ENCODE measurements at places on chromosomes 11 and 22.

DNA sequence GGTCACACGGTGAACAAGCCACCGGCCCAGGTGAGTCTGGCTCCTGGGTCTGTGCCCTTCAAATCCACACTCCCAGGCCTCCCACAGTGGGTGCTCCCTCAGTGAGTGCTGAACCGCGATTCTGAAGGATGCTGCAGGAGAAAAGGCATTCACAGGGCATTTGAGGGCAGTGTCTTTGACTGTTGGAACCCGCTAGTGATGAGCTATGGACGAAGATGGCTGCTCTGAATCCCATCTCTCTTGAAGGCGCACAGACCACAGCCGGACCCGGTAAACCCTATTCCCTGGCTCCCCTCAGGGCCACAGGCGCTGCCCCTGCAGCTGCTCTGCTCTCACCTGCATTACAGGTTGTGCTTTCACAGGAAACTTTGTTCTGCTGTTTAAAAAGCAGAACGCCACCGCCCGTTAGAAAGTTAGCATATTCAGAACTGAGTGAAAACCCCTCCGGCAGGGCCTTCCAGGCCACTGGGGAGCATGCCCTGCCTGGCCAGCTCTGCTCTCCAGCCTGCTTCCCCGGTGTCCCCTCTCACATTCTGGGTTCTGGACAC is 3.2 kb downstream of the LRRC32 start:
- H3K27me3 ChIP-seq = peaks cover 10% of the 10 kb centered on the region
- H3K36me3 ChIP-seq = no peaks in the 10 kb centered on the region
- DNase-seq = peak; percentile 38
- no peak overlapping the region for H3K4me3 ChIP-seq
- H3K4me1 ChIP-seq = peaks cover 35% of the 10 kb centered on the region

GRCh38 chr11:116640641-116641402 is 132.0 kb downstream of the BUD13 start:
- peaks cover 12% of the 10 kb centered on the region for H3K27me3 ChIP-seq
- no peaks in the 10 kb centered on the region for H3K4me1 ChIP-seq
- DNase-seq = no peak
- no peak overlapping the region for H3K27ac ChIP-seq

GRCh38 chr11:8028766-8029165 is 41.6 kb downstream of the EIF3F start:
- no peaks in the 10 kb centered on the region for H3K36me3 ChIP-seq
- H3K27me3 ChIP-seq = peaks cover 25% of the 10 kb centered on the region
- peaks cover 4% of the 10 kb centered on the region for H3K4me1 ChIP-seq
- H3K27ac ChIP-seq = no peak overlapping the region

DNA sequence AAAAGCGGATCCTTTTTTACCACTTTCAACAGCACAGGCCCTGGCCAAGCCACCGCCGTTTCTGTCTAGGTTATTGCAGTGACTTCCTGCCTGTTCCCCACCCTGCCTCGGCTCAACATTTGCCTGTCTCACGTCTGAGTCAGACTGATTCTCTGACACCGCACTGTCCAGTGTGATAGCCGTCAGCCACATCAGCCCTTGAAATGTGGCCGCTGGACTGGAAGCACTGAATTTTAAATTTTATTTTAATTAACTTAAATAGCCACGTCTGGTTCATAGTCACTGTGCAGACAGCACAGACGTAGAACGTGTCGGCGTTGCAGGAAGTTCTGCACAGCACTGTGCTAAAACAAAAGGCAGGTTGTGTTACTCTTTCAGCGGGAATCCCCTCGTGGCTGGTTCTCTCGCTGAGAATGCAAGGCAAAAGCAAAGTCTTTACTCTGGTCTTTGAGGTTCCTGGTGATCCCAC is 56.3 kb upstream of the ADSL start:
- H3K36me3 ChIP-seq = peaks cover 33% of the 10 kb centered on the region
- DNase-seq = peak; percentile 69
- H3K4me1 ChIP-seq = peaks cover 62% of the 10 kb centered on the region
- peak overlapping the region; percentile 97 for H3K27ac ChIP-seq

- no peak overlapping the region for H3K4me3 ChIP-seq
- H3K4me1 ChIP-seq = peaks cover 2% of the 10 kb centered on the region
- no peak overlapping the region for H3K27ac ChIP-seq
- peaks cover 7% of the 10 kb centered on the region for H3K27me3 ChIP-seq
- no peak for DNase-seq
Measured at GRCh38 chr22:24695060-24695459, 79.5 kb downstream of the PIWIL3 start.

DNA sequence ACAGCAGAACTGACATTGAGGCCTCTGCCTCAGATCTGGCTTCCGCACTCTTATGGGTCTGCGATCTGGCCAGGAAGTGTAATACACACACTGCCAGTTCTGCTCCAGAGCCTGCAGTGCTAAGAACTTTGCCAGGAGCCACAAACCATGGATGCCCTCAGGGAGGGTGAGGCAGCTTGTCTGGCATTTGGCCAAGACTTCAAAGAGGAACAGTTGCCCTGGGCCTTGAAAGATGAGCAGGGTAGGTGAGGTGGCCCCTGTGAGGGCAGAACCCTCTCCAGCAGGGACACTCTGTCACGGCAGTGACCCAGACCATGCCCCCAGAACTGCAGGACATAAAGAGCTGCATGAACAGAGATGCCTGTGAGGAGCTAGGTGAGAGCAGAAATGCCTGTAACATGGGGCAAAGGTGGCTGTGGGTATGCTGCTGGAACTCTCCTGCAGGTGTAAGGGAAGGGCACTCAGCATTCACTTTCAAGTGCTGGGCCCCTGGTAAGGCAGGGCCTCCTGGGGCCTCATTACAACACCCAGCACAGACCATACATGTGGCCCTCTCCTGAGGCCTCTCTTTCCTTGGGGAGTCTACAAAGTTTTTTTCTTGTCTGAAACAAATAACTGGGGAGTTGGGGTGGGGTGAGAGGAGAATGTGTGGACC is 47.3 kb downstream of the NEU3 start:
- H3K27ac ChIP-seq = no peak overlapping the region
- peaks cover 7% of the 10 kb centered on the region for H3K36me3 ChIP-seq
- no peaks in the 10 kb centered on the region for H3K4me1 ChIP-seq
- H3K4me3 ChIP-seq = no peak overlapping the region
- no peaks in the 10 kb centered on the region for H3K27me3 ChIP-seq
